HTR-8/SVneo (cell line): ENCODE measurements at places on chromosomes 11 and 22.

GRCh38 chr22:40401532-40401931 lies 31.1 kb downstream of the SGSM3 start:
- no peak for DNase-seq

GRCh38 chr11:32953700-32954099 lies 61.1 kb downstream of the QSER1 start:
- no peak for DNase-seq

GRCh38 chr11:76835036-76835435 lies 25.7 kb upstream of the ACER3 start:
- DNase-seq = no peak

- no peak for DNase-seq
Observed at GRCh38 chr22:46081831-46082210, 68.5 kb upstream of the PPARA start.

- peak; percentile 42 for DNase-seq
Observed at GRCh38 chr11:27423125-27423524, 49.5 kb downstream of the LGR4 start.

- no peak for DNase-seq
Observed at GRCh38 chr11:114088836-114089235, 29.3 kb downstream of the ZBTB16 start.

GRCh38 chr11:72157131-72157530 lies 21.6 kb downstream of the FOLR3 start:
- DNase-seq = no peak

DNA sequence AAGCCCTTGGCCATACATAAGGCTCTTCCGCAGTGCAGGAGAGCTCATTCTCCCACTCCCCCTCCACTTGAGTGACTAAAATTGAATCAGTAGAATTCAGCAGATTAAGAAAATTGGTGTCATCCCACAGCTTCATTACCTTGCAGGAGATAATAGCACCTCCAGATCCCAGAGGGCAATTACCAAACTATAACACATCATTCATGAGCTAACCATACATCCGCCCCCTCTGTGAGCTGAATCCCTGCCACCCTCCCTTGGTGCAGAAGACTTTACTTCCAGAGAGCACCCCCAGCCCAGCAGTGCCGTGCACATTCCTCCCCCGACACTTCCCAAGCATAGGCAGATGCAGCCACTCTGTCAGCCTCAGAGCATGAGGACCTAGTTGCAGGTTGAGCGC lies 496.5 kb upstream of the B3GAT1 start:
- no peak for DNase-seq

GRCh38 chr11:119496469-119496868 lies 73.5 kb upstream of the THY1 start:
- no peak for DNase-seq

GRCh38 chr11:92845805-92846204 lies 123.6 kb upstream of the MTNR1B start:
- no peak for DNase-seq

- no peak for DNase-seq
Observed at GRCh38 chr11:83060965-83061364, 10.7 kb downstream of the RAB30 start.

DNA sequence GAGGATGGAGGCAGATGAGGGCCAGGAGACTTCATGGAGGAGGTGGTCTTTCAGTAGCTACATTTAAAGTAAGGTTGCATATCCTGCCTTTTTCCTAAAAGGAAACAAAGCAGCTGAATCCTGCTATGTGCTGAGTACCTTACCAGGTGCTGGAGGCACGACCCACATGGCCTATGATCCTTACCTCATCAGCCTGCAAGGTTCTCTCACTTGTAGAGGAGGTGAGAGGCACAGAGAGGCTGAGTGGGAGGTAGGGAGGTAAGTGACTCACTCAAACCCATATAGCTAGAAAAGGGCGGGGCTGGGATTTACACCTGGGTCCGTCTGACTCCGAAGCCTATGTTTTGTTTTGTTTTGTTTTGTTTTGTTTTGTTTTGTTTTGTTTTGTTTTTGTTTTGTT lies 75.8 kb downstream of the BUD13 start:
- no peak for DNase-seq

- DNase-seq = no peak
Observed at GRCh38 chr11:97461934-97462333, 1072.1 kb downstream of the JRKL start.

DNA sequence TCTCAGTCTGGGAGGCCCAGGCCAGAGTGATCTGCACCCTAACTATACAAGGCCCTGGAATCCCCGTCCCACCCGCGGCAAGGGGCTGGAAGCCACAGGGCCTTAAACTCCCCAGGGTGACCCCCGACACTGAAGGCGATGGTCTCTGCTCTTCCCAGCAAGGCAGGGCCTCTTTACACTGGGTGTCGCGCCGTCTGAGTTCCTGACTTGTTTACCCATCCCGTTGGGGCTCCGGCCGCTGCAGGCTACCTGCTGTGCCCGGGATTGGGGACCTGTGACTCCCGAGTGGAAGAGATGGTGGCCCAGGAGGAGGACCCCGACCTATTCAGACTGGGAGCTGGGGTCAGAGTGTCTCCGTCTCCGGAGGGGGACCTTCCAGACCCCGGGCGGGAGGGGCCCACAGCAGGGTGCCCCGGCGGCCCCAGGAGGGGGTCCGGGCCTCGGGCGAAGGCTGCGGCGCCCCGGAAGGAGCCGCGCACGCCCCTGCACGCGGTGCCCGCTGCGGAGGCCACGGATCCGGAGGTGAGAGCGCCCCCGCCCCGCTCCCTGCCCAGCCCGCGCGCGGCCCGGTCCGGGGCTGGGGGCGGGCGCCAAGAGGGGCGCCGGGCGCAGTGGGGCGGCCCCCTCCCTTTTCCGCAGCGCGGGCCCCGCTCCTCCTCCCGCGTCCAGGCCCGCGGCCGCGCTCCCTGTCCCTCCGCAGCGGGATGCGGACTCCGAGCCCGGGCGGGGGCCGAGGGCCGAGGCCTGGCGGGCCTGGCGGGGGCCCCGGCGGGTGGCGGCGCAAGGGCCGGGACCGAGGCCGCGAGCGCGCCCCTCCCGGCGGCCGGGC lies 560 bp upstream of the MPPED1 start:
- no peak for DNase-seq

GRCh38 chr22:20956258-20957101 lies 10.6 kb upstream of the AIFM3 start:
- no peak for DNase-seq

DNA sequence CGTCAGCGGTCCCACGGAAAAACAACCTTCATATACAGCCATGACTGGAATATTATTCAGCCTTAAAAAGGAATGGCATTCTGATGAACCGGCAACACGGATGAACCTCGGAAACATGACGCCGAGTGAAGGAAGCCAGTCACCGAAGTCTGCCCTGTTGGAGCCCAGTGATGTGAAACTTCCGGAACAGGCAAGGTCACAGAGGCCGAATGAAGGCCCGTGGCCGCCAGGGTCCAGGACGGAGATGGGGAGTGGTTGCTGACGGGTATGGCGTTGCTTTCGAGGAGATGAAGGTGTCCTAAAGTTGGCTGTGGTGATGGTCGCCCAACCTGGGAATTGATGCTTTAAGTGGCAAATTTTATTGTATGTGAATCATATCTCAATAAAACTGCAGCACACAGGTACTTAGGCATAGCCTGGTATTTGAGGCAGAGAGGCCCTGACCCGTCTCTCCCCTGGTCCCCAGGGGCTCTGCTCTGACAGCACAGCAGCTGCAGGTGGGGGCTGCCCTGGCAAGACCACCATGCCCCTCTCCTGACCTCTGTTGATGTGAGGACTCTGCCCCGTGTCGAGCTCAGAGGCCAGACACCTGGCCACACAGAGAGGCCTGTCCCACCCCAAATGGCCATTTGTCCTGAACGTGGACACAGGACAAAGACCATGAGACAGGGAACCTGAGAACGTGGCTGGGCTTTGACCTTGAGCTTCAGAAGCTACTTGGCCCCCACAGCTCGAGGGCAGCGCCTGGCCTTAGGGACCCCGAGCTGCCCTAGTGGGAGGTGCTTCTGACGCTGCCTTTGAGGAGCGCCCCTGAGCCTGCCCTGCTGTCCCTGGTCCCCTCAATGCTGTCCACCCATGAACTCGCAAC lies 1090.8 kb downstream of the BRD1 start:
- DNase-seq = no peak

- DNase-seq = no peak
Observed at GRCh38 chr11:118224511-118225188, at the start of gene JAML. Gene JAML, minus strand, starts transcription at chr11:118225011. Its CDS starts 10,145 bp downstream, at chr11:118214866.

GRCh38 chr22:47811971-47812370 lies 1049.5 kb downstream of the TBC1D22A start:
- DNase-seq = no peak

GRCh38 chr11:113138731-113139130 lies 175.7 kb upstream of the TTC12 start:
- no peak for DNase-seq

GRCh38 chr22:27386186-27386585 lies 415.4 kb downstream of the MN1 start:
- no peak for DNase-seq

- no peak for DNase-seq
Observed at GRCh38 chr11:10605941-10606381, 37.5 kb upstream of the LYVE1 start.

- DNase-seq = no peak
Observed at GRCh38 chr11:19327280-19327679, 86.5 kb upstream of the E2F8 start.

- no peak for DNase-seq
Observed at GRCh38 chr11:101254037-101254436, 124.4 kb upstream of the PGR start.

DNA sequence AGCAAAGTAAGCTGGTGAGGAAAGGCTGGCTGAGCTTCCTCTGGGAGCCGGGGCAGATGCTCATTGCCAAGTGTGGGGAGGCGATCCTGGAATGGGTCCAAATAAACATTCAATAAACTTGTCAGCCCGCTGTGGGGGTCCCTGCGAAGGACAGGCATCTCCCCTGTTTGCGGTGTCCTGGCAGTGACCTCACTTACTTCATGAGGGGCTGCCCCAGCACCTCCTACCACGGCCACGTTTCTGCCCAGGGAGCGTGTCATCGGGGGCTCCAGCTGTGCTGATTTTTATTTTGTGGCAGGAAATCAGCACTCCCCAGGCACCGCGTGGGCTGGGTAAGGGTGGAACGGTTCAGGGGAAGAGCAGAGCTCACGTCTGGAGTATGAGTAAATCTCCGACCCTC lies 493.9 kb upstream of the B3GAT1 start:
- DNase-seq = no peak

DNA sequence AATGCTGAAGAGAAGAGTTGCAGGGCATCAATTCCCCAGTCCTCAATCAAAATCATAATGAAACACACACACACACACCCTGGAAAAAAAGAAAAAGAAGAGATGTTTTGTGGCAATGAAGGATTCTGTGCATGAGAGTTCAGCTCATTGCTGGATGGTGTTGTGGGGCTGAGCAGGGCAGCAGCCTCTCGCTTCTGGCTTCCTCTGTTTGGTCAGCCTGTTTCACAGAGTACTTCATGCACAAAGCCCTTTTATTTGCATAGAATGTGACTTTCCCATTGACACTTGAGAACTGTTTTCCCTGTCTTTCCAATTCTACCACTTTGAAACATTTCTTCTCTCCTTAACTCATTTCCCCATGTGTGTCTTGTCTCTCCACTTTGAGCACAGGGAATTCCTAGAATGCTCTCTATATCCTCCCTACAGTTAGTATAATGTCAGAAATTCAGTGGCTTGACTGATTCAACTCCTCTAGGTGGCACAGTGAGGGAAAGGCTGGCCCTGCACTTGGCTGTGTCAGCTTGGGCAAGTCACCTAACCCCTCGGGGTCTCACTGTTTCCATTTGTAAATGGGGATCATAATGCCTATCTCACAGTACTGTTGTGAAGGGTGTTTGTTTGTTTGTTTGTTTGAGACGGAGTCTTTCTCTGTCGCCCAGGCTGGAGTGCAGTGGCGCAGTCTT lies 25.4 kb upstream of the BSX start:
- no peak for DNase-seq

DNA sequence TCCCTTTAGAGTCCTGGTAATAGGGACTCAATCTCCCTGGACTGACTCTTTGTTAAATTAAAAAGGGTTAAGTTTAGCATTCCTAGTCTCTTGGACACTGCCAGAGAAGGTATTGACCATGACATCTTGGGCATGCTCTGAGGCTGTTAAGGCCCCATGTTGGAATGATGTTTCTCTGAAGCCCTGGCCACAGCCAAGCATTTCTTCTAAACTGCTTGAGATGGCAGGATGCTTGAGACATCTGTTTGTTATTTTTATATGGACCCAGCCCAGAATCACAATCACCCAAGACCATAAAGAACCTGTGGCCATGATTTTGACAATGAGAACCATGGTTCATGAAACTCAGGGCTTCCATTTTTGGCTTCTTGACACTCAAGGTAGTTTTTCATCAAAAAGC lies 5.5 kb upstream of the ANKK1 start:
- no peak for DNase-seq

DNA sequence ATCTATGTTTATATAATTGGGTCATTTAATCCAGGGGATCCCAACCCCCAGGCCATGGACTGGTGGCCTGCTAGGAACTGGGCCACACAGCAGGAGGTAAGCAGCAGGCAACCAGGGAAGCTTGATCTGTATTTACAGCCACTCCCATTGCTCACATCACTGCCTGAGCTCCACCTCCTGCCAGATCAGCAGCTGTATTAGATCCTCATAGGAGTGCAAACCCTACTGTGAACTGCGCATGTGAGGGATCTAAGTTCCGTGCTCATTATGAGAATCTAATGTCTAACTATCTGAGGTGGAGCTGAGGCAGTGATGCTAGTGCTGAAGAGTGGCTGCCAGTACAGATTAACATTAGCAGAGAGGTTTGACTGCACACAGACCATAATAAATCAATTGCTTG lies 32.8 kb downstream of the MS4A2 start:
- DNase-seq = no peak
